ENCODE measurements at places on chromosomes 12 and 14. TPM values are rescaled to one million over a fixed set of nuclear protein-coding genes. Genes with fewer than 3 reads are reported as not detected.

Gene TBX3
- not detected for polyA plus RNA-seq

Gene ZFYVE1
- polyA plus RNA-seq, result 4.5 TPM

Gene SDS
- not detected for polyA plus RNA-seq

Gene CBX5
- 29.4 TPM for polyA plus RNA-seq

Gene INSM2
- not detected for polyA plus RNA-seq

Gene GLI1
- not detected for polyA plus RNA-seq

Gene CD69
- polyA plus RNA-seq, result 248 TPM

Gene IL31
- polyA plus RNA-seq, result not detected

Gene KIAA0586
- 29.6 TPM for polyA plus RNA-seq

Gene ZC2HC1C
- polyA plus RNA-seq, result not detected

Gene OSGEP
- 42.0 TPM for polyA plus RNA-seq

Gene LPAR5
- polyA plus RNA-seq, result 14.2 TPM

Gene FOXN4
- not detected for polyA plus RNA-seq

Gene OR4E2
- polyA plus RNA-seq, result not detected

Gene COX8C
- polyA plus RNA-seq, result not detected

Gene ESR2
- polyA plus RNA-seq, result 0.16 TPM

Gene FSCB
- not detected for polyA plus RNA-seq

Gene DPPA3
- polyA plus RNA-seq, result not detected

Gene RILPL1
- polyA plus RNA-seq, result 0.24 TPM

Measured in naive thymus-derived CD8-positive, alpha-beta T cell (primary cell).